ENCODE measurements at places on chromosomes 7 and 10.

DNA sequence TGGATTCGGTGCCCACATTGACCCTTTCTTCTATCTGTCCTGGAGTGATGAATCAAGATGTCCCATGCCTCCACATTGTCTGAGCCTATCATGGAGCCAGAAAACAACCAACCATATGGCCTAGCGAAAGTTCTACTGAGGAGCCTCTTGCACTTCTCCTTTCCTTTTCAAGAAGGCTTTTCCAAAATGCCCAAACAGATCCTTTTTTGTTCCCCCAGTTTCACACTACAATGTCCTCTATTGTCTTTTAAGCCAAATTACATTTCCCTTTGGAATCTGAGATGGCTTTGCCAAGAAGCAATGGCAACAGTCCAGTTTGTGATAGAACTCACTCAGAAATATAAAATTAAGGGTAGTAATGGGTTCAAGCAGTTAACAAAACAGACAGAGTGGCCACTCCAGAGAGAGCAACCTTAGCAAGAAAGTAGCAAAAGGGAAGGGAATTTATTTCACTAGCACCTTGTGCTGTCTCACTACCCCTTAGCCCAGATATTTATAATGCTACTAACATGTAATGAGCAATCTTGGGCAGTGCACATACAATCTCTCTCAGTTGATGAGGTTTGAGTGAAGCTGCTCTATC lies 194.6 kb upstream of the PDE1C start:
- no peak for DNase-seq

- DNase-seq = no peak
Measured at GRCh38 chr10:78744491-78745090, 324.2 kb upstream of the ZMIZ1 start.

DNA sequence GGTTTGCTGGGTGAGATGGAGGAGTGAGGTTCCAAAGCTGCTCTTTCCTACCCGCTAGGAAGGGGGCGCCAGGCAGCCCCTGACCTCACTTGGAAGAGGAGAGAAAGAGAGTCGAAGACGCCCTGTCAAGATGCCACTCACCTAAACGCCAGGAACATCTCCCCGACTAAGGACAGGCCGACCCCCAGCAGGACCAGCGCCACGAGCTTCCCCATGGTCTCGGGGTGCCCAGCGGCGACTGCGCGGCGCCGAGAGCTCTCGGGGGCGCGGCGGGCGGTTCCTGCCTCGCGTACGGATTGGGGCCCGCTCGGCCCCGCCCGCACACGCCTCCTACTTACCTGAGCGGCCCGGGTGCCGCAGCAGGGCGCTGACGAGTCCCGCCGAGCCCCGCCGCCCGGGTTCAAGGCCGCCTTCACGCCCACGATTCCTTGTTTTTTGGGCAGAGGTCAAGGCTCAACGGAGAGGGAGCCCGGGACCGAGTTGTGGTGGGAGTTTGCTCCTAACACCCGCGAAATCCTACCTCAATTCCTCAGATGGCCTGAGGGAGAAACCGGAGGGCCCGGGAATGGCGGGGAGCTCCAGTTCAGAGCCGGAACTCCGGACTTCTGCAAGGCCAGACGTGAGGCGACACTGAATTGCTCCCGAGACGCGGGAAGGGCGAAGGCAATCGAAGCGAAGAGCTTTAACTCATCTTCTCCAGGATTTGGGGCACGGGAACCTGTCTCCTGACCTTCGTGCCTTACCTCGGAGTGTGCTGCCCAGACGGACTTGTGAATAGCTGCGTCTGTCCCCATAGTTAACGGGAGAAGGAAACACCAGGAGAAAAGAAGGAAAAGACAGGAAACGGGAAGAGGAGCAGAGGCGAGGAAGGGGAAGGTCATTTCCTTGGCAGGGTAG lies at the start of gene PON3:
PON3 (minus strand) TSS at position 240 of the 897 bp plus-strand sequence; CDS start at position 215, 25 bp downstream.
- DNase-seq = no peak

GRCh38 chr10:110944792-110945396 lies 25.5 kb downstream of the SHOC2 start:
- DNase-seq = no peak

GRCh38 chr10:126075009-126075408 lies 178.6 kb downstream of the FANK1 start:
- no peak for DNase-seq

GRCh38 chr10:47309408-47310089 lies 9.6 kb downstream of the GDF10 start:
- DNase-seq = no peak

DNA sequence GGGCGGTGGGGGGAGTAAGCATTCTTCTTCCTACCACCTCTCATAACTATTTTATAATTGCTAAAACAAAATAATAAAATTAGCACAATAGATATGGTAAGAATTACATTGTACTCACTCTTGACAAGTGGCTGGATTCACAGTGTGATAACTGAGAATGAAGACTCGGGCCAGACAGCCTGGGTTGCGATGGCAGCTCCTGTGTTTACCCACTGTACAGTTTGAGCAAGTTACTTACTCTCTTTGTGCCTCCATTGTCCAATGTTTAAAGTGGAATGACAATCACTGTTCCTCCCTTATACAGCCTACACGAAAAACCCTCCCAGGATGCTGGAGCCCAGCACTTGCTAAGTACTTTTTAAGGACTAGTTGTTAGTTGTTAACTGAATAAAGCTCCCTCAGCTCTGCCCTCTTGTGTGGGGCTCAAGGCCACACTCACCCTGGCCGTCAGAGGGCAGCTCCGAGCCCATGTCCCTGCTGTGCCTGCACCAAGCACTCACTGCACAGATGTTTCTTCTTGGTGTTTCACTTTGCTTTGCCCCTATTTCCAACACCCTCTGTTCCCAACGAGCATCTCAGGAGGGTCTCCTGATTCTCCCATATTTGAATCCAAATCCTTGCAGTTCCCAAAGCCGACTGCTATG lies 56.4 kb upstream of the NPS start:
- no peak for DNase-seq

GRCh38 chr10:109967739-109968088 lies 40.1 kb upstream of the ADD3 start:
- DNase-seq = no peak

- no peak for DNase-seq
Measured at GRCh38 chr10:21740989-21741388, 207.0 kb downstream of the MLLT10 start.

- DNase-seq = no peak
Measured at GRCh38 chr10:19077276-19077675, 28.7 kb downstream of the MALRD1 start.

GRCh38 chr7:116180302-116180701 lies 30.0 kb upstream of the TES start:
- DNase-seq = no peak

GRCh38 chr7:20329389-20330238 lies 1.1 kb upstream of the ITGB8 start:
- DNase-seq = no peak

GRCh38 chr7:29040579-29040925 lies 82.4 kb upstream of the TRIL start:
- no peak for DNase-seq

DNA sequence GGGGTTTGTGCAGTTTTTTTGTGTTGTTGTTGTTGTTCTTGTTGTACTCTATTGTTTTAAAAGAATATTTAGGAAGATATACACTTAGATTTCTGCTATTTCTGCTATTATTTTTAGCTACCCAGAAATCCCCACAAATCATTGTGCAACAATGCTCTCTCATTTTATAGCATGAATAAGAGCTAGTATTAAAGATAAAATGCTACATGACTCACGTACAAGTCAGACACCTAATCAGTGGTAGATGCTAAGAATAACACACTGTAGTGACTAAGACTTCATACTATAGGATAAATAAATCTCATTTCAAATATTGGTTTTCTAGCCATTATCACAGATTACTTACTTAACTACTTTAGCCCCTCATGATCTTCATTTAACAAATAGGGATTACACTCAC lies 920.5 kb downstream of the KCNMA1 start:
- peak; percentile 60 for DNase-seq

- no peak for DNase-seq
Measured at GRCh38 chr10:49135575-49136313, 1.9 kb upstream of the FAM170B start.

Measured in non-pigmented ciliary epithelial cell (primary cell).